Aorta (tissue), 5 donors: ENCODE measurements at places on chromosomes 2 and 18.

DNA sequence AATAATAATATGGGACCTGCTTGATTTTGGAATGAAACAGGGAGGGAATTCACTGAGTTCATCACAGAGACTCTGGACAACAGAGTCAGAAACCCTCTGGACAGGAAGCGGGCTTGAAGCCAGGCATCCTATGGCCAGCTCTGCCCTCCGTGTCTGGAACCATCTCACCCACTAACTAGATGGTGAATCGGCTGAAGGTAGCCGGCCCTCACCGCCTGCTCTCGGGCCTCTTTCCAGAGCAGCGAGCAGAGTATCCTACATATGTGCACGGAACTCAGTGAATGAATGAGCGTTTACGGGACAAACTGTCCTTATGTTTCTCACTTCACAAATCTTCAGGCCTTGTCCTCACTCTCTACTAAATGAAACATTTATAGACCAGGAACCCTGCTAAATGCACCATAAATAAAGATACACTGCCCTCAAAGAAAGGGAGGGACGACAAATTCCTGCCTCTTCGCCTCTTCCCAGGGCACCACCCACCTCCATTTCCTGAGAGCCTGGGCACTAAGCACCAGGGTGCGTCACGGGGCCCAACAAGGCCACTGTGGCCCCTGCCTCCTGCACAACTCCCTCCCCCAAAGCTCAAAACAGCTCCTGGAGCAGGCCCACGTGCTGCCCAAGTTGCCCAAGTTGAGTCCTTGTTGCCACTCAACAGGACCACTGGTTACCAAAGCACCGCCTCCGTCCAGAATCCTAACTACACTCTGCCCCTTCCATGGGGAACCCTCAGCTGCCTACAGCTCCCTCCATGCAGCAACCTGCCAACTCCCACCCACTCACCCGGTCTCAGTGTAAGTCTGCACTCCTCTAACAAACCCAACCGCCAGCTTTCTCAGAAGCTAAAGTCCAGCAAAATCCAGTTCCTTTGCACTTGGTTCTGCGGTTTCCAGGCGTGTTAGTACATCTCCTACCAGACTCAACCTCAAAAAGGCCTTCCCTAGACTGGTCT is 1.7 kb downstream of the TBC1D8 start:
- no peak for DNase-seq
- H3K4me3 ChIP-seq = no peak overlapping the region
- no peaks in the 10 kb centered on the region for H3K4me1 ChIP-seq
- H3K27me3 ChIP-seq = no peaks in the 10 kb centered on the region
- H3K36me3 ChIP-seq = no peaks in the 10 kb centered on the region

DNA sequence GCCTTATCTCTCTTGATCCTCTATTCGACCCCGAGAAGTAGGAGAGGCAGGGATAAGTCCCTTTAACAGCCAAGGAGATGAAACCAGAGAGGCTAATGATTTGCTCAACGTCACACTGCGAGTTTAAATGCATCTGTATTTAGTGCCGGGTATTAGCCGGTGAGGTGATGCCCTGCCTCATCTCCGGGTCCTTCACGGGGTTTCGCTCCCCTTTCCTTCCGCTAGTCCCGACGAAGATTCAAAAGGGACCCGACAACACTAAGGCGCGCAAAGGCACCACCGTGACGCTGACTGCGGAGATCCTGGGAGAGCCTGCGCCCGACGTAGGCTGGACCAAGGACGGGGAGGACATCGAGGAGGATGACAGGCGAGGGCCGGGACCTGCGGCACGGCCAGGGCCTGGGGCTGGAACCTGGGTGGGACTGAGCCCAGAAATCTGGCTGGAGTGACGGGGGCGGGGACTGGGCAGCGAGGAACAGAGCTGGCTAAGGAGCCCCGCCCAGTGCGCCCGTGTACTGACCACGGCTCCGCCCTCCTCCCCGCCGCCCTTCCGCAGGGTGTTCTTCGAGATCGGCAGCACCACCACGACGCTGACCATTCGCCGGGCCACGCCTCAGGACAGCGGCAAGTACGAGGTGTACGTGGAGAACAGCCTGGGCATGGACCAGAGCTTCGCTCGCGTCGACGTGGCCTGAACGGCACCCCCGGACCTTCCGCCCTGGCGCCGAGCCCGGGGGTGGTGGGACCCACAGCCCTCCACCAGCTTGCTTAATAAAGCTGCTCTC is 1.0 kb upstream of the GMPPA start:
- peak overlapping the region; percentile 11 for H3K4me3 ChIP-seq
- H3K27me3 ChIP-seq = no peaks in the 10 kb centered on the region
- DNase-seq = peak; percentile 99

DNA sequence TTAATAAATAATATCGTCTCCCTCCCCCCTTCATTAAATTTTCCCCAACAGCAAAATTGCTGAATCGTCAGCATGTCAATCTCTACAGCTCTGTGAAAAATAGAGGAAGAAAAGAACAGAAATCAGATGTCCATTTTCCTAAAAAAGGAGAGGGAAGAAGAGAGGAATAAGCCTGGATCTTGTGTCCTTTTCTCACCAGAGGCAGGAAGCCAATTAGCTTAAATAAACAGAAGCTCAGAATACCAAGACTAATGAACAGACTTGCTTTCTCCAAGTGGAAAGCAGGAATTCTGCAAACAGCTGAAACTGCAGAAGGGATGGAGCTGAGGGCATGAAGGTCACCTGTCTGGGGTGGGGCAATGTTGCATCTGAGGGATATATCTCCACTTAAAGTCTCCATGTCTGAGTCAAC is 265.7 kb downstream of the CCDC85A start:
- no peaks in the 10 kb centered on the region for H3K27me3 ChIP-seq
- H3K4me3 ChIP-seq = no peak overlapping the region
- DNase-seq = no peak
- no peaks in the 10 kb centered on the region for H3K36me3 ChIP-seq

DNA sequence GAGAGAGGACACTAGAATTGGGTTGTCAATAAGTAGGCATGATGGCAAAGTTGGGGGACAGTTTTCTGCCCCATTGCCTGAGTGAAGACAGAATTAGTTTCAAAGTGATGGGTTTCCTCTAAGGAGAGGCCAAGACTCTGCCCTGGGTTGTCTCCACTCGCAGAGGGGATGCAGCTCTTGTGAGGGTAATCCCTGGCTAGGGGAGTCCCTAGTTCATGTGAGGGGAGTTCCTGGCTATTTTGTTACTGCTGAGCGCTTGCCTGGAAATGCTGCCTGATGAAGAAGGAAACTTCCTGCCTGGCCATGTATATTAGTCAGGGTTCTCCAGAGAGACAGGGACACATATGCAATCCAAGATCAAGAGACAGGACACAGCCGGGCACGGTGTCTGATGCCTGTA is 501.5 kb downstream of the BCL11A start:
- no peaks in the 10 kb centered on the region for H3K4me1 ChIP-seq
- H3K27me3 ChIP-seq = no peaks in the 10 kb centered on the region
- H3K36me3 ChIP-seq = no peaks in the 10 kb centered on the region
- H3K4me3 ChIP-seq = no peak overlapping the region
- H3K27ac ChIP-seq = no peak overlapping the region

GRCh38 chr2:69077252-69077950 is 64.4 kb downstream of the ANTXR1 start:
- peak overlapping the region; percentile 80 for H3K27ac ChIP-seq
- no peak for DNase-seq
- peaks cover 13% of the 10 kb centered on the region for H3K36me3 ChIP-seq
- H3K27me3 ChIP-seq = no peaks in the 10 kb centered on the region

- no peak overlapping the region for H3K27ac ChIP-seq
- DNase-seq = no peak
- H3K36me3 ChIP-seq = no peaks in the 10 kb centered on the region
- H3K4me1 ChIP-seq = peaks cover 14% of the 10 kb centered on the region
- no peaks in the 10 kb centered on the region for H3K27me3 ChIP-seq
- H3K4me3 ChIP-seq = no peak overlapping the region
Observed at GRCh38 chr2:44550561-44550960, 188.8 kb downstream of the CAMKMT start.

GRCh38 chr2:172763079-172763478 is 27.4 kb downstream of the RAPGEF4 start:
- no peaks in the 10 kb centered on the region for H3K27me3 ChIP-seq
- no peaks in the 10 kb centered on the region for H3K36me3 ChIP-seq
- DNase-seq = no peak
- H3K4me1 ChIP-seq = no peaks in the 10 kb centered on the region
- H3K27ac ChIP-seq = no peak overlapping the region

DNA sequence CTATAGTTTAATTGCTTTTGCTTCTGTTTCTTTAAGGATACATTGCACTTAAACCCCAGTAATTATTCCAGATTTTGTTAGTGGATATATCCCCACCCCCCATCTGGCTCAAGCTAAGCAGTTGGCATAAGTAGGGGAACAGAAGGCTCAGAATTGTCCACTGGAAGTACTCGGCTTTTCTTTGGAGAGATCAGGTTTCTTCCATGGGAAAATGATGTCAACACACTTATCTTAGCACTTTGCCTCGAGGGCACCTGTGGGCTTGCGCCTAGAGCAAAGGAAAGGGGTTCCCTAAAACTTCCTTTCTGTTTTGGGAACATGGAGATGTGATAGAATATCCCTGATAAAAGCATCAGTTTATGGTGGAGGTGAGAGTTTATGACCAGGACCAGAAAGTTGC is 130.6 kb downstream of the FMNL2 start:
- H3K4me1 ChIP-seq = peaks cover 9% of the 10 kb centered on the region
- no peaks in the 10 kb centered on the region for H3K27me3 ChIP-seq
- H3K36me3 ChIP-seq = no peaks in the 10 kb centered on the region
- no peak overlapping the region for H3K4me3 ChIP-seq
- no peak for DNase-seq

DNA sequence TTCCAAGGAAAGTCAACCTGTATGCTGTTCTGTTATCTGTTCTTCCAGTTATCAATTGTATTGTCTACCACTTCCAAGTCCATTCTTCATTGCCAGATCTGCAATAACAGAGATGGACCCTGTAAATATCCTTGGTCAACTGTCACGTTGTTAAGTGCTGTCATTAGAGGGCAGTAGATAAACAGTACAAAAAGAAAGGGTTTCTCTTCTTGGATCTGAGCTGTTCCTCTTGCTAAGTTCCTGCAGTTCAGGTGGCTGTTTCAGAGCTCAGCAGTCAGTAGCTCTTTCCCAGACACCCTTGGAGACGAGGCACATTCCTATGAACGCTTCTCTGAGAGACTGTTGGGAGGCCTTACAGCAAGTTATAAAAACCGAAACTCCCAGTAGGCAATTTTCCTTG is 957.1 kb upstream of the CHAC2 start:
- no peak for DNase-seq
- no peaks in the 10 kb centered on the region for H3K27me3 ChIP-seq
- H3K4me1 ChIP-seq = no peaks in the 10 kb centered on the region
